Endothelial cell of umbilical vein (primary cell): ENCODE measurements at places on chromosomes 3 and 15. TPM values are rescaled to one million over a fixed set of nuclear protein-coding genes. Genes with fewer than 3 reads are reported as not detected.

GRCh38 chr3:149212386-149212785, 9.2 kb downstream of the CP start:
- DNase-seq = no peak
- H3K4me1 ChIP-seq = peaks cover 15% of the 10 kb centered on the region
- no peaks in the 10 kb centered on the region for H3K27me3 ChIP-seq
- no peak overlapping the region for H3K4me3 ChIP-seq

GRCh38 chr3:193843474-193844301, 250.7 kb downstream of the OPA1 start:
- H3K27ac ChIP-seq = no peak overlapping the region
- H3K4me3 ChIP-seq = no peak overlapping the region
- DNase-seq = no peak
- peaks cover 12% of the 10 kb centered on the region for H3K27me3 ChIP-seq
- H3K4me1 ChIP-seq = no peaks in the 10 kb centered on the region

The IL17RE gene
- 1.2 and 1.5 TPM in 2 replicates for total RNA-seq

GRCh38 chr3:157999246-157999645, 107.0 kb downstream of the SHOX2 start:
- H3K27ac ChIP-seq = no peak overlapping the region
- H3K4me1 ChIP-seq = no peaks in the 10 kb centered on the region
- DNase-seq = no peak
- H3K4me3 ChIP-seq = no peak overlapping the region
- no peaks in the 10 kb centered on the region for H3K27me3 ChIP-seq

DNA sequence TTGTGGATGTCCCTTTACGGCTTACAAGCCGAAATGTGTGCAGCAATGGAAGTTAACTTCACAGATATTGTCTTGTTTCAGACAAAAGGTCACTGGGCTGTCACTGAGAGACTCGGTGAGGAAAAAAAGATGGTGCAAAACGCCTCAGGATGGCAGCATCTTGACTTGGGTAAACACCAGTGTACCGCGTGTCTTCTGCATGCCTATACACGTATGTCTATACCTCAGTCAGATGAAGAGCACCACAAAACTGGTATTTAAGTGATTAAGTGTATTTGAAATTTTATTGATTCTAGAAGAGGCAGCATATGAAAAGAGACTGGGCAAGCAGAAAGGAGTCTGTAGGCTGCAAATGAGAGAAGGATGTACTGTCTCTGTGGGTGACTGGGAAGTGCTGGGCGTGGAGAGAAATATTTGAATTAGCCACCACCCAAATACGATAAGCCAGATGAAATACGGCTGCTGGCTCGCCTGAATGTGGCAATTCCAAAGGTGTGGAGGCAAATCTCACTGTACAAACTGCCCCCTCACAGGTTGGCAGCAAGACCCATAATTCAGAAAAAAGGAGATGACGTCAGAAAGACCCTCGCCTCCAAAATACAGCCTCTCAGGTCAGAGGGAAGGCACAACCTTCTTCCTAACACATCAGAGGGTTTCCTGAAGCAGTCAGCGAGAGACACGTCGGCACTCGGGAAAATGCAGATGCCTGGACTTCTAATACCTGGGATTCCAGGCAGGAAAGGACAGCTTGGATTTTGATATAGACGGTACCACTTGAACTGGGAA, 53.4 kb upstream of the NEO1 start:
- H3K4me3 ChIP-seq = no peak overlapping the region
- no peaks in the 10 kb centered on the region for H3K36me3 ChIP-seq
- peaks cover 5% of the 10 kb centered on the region for H3K27me3 ChIP-seq
- no peak for DNase-seq
- no peaks in the 10 kb centered on the region for H3K4me1 ChIP-seq

DNA sequence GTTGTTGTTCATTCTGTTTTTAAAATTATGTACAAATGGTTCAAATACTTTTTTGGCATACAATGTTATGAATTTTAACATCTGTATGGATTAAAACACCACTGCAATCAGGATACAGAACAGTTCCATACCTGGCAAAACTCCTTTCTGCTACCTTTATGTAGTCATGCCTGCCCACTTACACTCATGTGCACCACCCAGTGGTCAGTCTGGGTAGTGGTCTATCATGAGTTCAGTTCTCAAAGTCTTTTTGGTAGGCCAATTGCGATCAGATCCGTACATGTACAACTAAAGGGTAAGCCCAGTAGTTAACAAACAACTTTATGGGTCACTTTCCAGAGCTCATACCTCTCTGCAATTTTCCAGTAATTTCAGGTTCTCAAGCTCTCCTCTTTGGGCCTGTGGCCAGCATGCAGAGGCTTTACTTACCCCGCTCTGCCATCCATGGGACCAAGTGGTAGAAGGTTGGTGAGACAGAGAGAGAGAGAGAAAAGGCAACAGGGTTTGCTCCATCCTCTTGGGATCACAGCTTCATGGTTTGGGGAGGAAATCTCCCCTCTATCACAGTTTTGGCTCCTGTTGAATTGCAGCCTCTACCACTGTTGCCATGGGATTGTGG, 63.9 kb upstream of the FAM98B start:
- H3K27me3 ChIP-seq = peaks cover under 1% of the 10 kb centered on the region
- no peak overlapping the region for H3K4me3 ChIP-seq
- no peaks in the 10 kb centered on the region for H3K36me3 ChIP-seq
- peak; percentile 68 for DNase-seq
- no peak overlapping the region for H3K27ac ChIP-seq
- H3K4me1 ChIP-seq = no peaks in the 10 kb centered on the region

GRCh38 chr15:41105348-41106334, 10.4 kb downstream of the INO80 start:
- H3K4me1 ChIP-seq = peaks cover 2% of the 10 kb centered on the region
- no peaks in the 10 kb centered on the region for H3K27me3 ChIP-seq
- no peak overlapping the region for H3K27ac ChIP-seq

DNA sequence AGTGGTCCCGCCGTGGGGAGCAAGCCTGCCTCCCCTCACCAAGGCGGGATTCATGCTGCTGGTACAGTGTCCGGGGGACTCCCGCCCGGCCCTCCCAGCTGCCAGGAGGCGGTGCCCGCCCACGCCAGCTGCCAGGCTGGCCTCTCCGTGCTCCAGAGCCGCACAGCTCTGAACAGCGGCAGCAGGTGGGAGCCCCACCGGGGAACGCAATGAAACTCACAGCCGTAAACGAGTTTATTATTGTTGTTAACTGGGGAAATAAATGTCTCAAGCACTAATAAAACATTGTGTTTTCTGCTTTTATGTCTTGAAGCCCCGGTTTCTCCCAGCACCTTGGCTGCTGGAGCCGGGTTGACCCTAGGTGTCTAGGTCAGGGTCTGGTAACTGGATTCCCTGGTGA, 317.7 kb upstream of the TLE3 start:
- H3K27me3 ChIP-seq = no peaks in the 10 kb centered on the region
- DNase-seq = no peak
- no peak overlapping the region for H3K4me3 ChIP-seq
- no peaks in the 10 kb centered on the region for H3K4me1 ChIP-seq

DNA sequence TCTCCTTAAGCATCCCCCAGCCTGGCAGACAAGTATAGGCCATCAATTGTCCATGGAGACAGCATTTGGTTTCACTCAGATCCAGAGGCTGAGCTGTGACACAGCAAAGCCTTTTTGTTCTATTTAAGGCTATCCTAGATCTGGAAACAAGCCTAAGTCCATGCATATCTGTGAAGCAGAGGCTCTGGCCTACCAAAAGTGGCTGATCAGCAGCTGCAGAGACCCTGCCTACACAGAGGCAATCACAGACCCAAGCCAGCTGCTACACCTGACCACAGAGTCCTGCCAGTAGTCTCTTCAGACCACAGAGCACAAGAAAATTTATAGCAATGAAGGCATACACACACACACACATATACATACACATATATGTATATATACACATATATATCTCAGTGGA, 501.7 kb upstream of the ARPP21 start:
- no peaks in the 10 kb centered on the region for H3K36me3 ChIP-seq
- no peaks in the 10 kb centered on the region for H3K4me1 ChIP-seq
- no peak overlapping the region for H3K27ac ChIP-seq
- DNase-seq = no peak

DNA sequence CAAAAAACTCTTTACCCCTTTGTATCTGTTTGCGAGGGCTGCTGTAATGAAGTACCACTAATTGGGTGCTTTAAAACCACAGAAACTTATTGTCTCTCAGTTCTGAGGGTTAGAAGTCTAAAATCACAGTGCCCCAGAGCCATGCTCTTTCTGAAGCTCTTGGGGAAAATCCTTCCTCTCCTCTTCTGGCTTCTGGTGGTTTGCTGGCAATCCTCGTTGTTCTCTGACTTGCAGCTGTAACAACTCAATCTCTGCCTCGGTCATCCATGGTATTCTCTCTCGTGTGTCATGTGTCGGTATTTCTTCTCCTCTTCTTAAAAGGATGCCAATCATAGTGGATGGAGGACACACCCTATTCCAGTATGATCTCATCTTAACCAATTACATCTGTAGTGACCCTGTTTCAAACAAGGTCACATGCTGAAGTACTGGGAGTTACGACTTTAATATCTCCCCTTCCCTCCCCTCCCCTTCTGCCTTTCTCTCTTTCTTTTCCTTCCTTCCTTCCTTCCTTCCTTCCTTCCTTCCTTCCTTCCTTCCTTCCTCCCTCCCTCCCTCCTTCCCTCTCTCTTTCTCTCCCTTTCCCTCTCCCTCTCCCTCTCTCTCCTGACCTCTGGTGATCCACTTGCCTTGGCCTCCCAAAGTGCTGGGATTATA, 6.5 kb upstream of the ARL8B start:
- H3K36me3 ChIP-seq = no peaks in the 10 kb centered on the region
- H3K4me3 ChIP-seq = no peak overlapping the region
- no peaks in the 10 kb centered on the region for H3K27me3 ChIP-seq
- H3K4me1 ChIP-seq = no peaks in the 10 kb centered on the region

GRCh38 chr3:3631114-3631513, 168.1 kb upstream of the LRRN1 start:
- no peaks in the 10 kb centered on the region for H3K36me3 ChIP-seq
- no peaks in the 10 kb centered on the region for H3K4me1 ChIP-seq
- DNase-seq = no peak
- no peaks in the 10 kb centered on the region for H3K27me3 ChIP-seq

GRCh38 chr3:185766329-185767001, 58.4 kb downstream of the IGF2BP2 start:
- peaks cover 59% of the 10 kb centered on the region for H3K4me1 ChIP-seq
- H3K27me3 ChIP-seq = no peaks in the 10 kb centered on the region

DNA sequence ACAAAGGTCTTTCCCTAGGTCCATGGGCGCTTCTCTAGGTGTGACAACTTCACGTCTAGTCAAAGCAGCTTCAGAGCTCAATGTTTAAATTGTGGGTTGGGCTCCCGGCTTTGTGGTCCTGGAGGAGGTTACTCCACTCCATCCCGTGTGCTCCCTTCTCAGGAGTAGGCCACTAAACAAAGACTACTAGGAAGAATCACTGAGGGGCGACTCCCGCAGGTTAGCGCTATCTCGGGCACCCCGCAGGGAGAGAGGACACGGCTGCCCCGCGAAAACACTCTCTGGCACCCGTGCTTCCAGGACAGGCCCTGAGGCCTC, 500 bp downstream of the PARP6 start:
- peak overlapping the region; percentile 66 for H3K4me3 ChIP-seq
- peak; percentile 36 for DNase-seq
- peaks cover 12% of the 10 kb centered on the region for H3K4me1 ChIP-seq
- H3K36me3 ChIP-seq = peaks cover 5% of the 10 kb centered on the region
- no peaks in the 10 kb centered on the region for H3K27me3 ChIP-seq

The SPESP1 gene
- total RNA-seq = 1.5 and 3.0 TPM in 2 replicates

DNA sequence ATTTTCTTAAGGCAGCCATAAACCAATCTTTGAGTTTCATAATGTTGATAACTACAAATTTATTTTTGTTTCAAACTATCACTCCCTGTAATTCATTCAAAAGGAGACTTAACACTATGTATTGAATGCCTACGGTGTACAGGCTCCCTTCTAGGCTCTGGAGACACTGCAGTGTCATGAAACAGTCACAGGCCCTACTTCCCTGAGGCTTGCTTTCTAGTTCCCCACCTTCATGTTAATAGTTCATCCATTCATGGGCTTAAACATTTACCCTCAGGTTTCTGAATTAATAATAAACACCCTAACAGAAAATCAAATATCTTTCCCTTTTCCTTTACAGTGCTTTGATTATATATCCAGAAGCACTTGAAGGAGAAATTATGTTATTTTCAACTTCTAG, 168.7 kb downstream of the CHL1 start:
- H3K4me1 ChIP-seq = no peaks in the 10 kb centered on the region
- no peak overlapping the region for H3K4me3 ChIP-seq
- no peak overlapping the region for H3K27ac ChIP-seq
- H3K27me3 ChIP-seq = no peaks in the 10 kb centered on the region

GRCh38 chr3:132784502-132785025, 62.4 kb upstream of the NPHP3 start:
- peaks cover 2% of the 10 kb centered on the region for H3K4me1 ChIP-seq
- H3K36me3 ChIP-seq = no peaks in the 10 kb centered on the region
- DNase-seq = no peak
- no peaks in the 10 kb centered on the region for H3K27me3 ChIP-seq

The TGM5 gene
- not detected in 2 replicates for total RNA-seq

GRCh38 chr3:8846176-8846575, 76.8 kb upstream of the OXTR start:
- no peaks in the 10 kb centered on the region for H3K27me3 ChIP-seq
- no peaks in the 10 kb centered on the region for H3K36me3 ChIP-seq
- H3K4me1 ChIP-seq = peaks cover 17% of the 10 kb centered on the region
- no peak overlapping the region for H3K27ac ChIP-seq
- H3K4me3 ChIP-seq = no peak overlapping the region

The FNDC3B gene
- total RNA-seq = 295 and 302 TPM in 2 replicates

GRCh38 chr15:38682861-38683260, 118.2 kb upstream of the RASGRP1 start:
- no peak overlapping the region for H3K27ac ChIP-seq
- DNase-seq = no peak
- H3K4me1 ChIP-seq = no peaks in the 10 kb centered on the region

GRCh38 chr3:160150066-160150465, 75.2 kb upstream of the C3orf80 start:
- H3K4me1 ChIP-seq = peaks cover 12% of the 10 kb centered on the region
- no peak for DNase-seq
- H3K27ac ChIP-seq = peak overlapping the region; percentile 1
- H3K36me3 ChIP-seq = no peaks in the 10 kb centered on the region
- no peaks in the 10 kb centered on the region for H3K27me3 ChIP-seq

The PRR20G gene
- not detected in 2 replicates for total RNA-seq

- DNase-seq = no peak
- no peaks in the 10 kb centered on the region for H3K36me3 ChIP-seq
- H3K27ac ChIP-seq = no peak overlapping the region
- H3K27me3 ChIP-seq = no peaks in the 10 kb centered on the region
- H3K4me3 ChIP-seq = no peak overlapping the region
These were observed 35.8 kb upstream of the THRB start for GRCh38 chr3:24530471-24530870.

- H3K36me3 ChIP-seq = no peaks in the 10 kb centered on the region
- no peak overlapping the region for H3K27ac ChIP-seq
- peaks cover 5% of the 10 kb centered on the region for H3K27me3 ChIP-seq
- no peak overlapping the region for H3K4me3 ChIP-seq
These were observed 51.6 kb upstream of the THUMPD3 start for GRCh38 chr3:9311228-9311627.

- no peak for DNase-seq
- H3K36me3 ChIP-seq = no peaks in the 10 kb centered on the region
These were observed 6.4 kb upstream of the PARP6 start for GRCh38 chr15:72278737-72279136.
